Activated CD4-positive, CD25-positive, alpha-beta regulatory T cell (primary cell): ENCODE measurements at places on chromosomes 3 and 15.

GRCh38 chr3:148998715-148999423 lies 7.5 kb downstream of the GYG1 start:
- no peak for DNase-seq

DNA sequence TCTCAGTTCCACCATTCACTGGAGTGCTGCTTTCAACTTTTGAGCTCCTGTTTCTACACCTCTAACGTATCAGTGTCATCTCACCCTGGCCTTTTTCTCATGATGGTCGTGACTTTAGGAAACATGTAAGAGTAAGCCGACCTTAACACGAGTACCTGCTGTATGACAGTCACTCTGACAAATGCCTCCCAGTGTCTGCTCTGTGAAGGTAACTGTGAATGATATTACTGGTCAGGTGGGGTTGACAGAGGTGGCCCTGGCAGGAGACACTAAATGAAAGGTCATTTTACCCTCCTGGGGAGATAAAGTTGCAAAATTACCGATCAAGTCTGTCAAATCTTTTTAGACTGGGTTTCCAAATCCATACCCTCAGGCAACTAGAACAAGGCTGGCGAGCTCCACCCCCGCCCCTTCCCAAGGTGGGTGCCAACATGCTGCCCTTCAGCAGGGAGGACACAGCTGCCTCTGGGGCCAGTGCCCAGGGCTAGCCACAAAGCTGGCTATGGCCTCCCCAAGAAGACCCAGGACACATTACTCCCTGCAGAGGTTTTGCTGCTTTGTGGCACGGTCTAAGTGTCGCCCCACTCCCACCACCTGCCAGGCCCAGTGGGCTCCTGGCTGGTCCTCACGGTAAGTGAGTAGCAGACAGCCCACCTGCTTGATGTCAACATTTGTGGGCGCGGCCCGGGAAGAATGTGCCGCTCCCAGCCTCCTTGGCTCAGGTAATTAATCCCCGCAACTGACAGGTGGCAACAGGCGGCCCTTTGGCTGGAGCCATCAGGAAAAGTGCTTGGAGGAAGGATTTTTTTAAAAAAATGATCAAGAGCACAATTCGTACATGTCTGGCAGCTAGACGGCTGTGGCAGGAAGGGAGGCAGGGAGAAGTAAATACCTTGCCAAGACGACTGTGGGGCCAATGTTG lies 211.8 kb downstream of the TP63 start:
- no peak for DNase-seq

- DNase-seq = no peak
These were observed 48.9 kb downstream of the PTH1R start for GRCh38 chr3:46926447-46926846.

DNA sequence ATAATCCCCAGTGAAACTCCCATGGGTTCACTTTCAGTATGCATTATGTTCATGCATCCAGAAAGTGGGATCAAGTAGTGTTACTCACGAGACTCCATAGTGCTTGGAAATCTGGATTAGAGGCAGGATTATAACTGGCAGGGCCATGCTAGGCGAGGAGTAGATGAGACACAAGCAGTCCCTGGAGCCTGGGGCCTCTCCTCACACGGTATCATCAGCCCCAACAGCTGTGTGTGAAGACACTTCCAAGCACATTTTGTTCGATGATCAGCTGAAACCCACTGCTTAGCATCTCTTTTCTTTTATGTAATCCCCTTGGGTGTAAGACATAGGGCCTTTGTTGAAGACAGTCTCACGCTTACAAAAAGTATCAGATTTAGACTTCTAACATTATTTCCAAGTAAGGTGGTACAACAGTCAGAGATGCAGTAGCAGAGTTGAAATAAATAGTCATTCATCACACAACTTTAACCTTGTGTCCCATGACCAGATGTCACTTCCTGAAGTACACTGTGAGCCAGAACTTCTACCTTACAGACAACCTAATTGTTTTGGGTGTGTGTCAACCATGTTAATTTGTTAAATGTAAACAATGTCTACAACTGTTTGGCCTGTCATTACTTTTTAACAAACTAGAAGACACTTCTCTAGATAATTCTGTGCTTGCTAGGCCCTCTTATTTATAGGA lies 116.9 kb downstream of the GADL1 start:
- DNase-seq = no peak

DNA sequence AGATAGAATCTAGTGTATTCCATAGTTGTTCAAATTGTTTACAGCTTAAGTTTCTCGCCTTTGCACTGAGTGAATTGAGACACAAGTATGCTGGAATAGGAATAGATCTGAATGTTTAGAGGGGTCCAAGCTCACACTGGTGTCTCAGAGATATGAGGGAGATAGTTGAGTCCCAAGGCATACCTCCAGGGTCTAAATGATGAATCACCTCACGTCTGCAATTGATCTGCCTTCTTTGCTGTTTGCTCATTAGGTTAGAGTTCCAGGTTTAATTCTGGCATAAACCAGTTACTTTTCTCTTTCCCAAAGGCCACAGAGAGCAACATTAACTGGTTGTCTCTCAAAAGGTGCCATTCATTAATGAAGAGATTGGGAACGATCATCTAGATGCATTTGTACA lies 106.3 kb upstream of the MME start:
- no peak for DNase-seq

GRCh38 chr3:17091910-17092582 lies 207.3 kb downstream of the PLCL2 start:
- no peak for DNase-seq

DNA sequence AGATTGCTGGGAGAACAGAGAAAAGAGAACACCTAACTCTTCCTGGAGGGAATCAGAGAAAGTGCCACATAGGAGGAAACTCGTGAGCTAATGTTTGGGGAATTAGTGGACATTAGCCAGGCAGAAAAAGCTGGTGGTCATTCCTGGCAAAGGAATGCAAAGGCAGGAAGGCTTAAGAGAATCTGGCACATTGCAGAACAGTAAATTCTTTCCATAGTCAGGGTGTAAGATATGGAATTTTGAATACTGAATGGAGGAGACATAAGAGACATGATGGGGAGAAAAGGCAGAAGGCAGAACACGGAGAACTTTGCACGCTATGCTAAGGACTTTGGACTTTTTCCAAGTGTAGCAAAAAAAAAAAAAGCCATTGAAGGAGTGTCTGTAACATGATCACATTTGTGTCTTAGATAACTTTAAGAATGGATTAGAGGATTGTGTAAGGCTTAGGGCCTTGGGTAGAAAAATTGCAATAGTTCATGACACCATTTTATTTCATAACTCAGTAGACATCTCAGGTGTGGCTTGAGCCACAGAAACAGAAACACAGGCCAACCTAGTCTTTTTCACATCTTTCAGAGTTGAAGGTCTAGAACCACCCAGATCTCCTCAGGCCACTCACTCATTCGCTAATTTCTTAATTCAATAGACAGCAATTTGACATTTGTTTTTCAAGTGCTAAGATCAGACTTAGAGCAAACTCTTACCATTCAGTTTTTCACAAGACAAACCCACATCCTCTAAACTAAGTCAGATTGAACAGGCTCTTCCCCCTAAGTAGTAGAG lies 31.2 kb upstream of the CCDC80 start:
- DNase-seq = no peak

GRCh38 chr15:48962662-48963523 lies 826 bp downstream of the SHC4 start:
- DNase-seq = no peak

DNA sequence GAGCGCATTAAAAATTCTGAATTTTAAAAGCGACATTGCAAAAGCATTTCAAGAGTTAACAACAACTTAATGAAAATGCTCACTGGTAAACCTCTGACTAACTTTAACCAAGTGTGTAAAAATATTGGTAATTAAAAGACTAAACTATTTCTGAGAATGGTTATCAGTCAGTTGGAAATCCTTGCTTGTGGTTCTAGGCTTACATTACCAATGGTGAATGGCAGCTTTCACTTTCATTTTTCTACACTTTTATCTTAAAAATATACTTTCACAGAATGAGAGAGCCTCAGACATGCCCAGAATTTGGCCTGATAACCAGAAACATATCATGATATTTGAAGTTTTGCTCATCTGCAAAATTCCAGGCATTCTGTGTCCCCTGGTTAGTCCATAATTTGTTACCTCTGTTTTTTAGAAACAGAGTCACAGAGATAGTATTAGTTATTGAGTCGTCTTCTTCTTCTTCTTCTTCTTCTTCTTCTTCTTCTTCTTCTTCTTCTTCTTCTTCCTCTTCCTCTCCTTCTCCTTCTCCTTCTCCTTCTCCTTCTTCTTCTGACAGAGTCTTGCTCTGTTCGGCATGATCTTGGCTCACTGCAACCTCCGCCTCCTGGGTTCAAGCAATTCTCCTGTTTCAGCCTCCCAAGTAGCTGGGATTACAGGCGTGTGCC lies 5.5 kb upstream of the RNF111 start:
- DNase-seq = no peak

GRCh38 chr3:122916084-122916483 lies 111.5 kb downstream of the SEMA5B start:
- DNase-seq = no peak

DNA sequence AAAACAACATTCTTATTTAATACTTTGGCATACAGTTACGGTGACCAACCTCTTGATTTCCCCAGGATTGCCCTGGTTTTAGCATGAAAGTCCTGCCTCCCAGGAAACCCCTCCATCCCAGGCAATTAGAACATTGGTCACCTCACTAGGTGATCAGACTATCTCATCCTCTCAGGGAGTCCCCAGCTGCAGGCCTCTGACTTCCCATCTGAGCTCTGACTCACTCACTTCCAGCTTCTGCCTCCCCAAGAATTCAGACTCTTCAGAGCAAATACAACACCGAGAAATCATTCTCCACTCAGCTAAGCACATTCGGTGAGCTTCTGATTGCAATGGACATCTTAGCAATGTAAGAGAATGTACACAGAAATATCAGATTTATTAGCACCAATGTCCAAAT lies 92.4 kb upstream of the HES1 start:
- DNase-seq = no peak

DNA sequence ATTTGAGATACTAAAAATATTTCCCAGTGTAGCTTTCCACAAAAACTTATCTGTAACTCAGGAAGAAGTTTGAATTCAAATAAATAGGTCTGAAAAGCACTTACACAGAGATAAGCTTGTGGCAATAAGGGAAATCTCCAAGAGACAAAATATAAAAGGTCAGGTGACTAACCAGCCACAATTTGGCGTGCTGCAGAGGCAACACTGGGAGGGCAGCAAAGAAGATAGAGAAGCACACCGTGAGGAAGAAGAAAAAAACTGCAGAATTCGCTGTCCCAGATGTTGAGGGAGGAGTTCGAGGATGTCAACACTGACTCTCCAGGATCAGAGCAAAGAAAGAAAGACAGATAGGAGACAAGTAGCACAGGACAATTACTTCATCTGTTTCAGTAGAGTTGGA lies 204.4 kb downstream of the FMN1 start:
- no peak for DNase-seq

DNA sequence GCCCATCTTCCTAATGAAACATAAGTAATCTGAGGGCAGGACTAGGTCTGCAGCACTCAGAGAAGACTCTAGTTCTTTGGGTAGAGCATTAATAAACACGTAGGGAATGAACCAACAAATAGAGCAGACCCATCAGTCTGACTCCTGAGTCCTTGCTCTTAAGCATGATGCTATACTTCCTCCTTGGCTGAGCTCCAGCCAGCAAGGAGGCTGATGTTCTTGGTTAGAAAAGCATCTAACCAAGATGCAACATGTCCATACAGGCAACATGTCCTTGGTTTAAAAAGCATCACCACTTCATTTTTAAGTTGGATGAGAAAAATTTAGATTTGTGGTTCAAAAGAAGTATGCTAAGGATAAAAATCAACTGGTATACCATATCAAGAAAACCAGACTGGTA lies 8.5 kb upstream of the MYH15 start:
- DNase-seq = no peak

GRCh38 chr15:50353251-50353974 lies 1.6 kb downstream of the GABPB1 start:
- no peak for DNase-seq

DNA sequence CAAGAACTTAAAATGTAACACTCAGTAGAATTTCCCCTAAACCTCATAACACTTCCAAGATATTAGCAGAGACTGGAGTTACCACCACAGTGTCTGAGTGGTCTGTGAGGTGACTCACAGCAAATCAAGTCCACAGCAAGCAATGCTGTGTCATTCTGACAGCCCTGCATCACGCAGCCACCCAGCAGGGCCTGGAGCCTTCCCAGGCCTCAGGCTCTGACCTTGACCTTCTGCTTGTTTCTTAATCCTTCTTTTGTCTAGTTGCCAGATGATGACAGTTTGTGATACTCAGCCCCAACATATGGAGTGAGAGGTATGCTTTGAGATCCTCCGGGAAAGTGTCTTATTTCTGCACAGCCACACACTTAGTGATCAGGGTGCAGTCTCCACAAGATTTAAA lies 82.5 kb downstream of the TOP2B start:
- DNase-seq = no peak

DNA sequence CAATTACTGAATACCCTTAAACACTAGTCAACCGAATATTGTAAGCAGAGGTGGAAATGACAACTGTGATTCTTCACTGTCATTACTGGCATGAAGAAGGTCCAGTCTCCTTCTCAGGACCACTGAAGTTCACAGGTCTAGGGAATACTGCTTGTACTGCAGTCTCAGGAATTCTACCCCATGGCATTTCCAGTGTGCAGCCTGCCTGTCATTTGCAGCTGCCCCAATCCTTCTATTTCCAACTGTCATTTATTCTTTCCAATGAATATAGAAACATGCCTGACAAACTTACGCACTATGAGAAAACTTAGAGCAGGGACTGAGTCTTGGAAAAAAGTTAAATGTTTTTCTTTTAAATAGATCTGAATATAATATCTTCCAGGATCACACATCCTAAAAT lies 308.0 kb upstream of the THBS1 start:
- DNase-seq = no peak

- no peak for DNase-seq
These were observed 498.1 kb upstream of the TPRG1 start for GRCh38 chr3:188673646-188674186.

- no peak for DNase-seq
These were observed 23.3 kb downstream of the SPRED1 start for GRCh38 chr15:38275959-38276358.

GRCh38 chr3:50612970-50613846 lies 1.6 kb upstream of the CISH start:
- DNase-seq = no peak

GRCh38 chr15:94524565-94524964 lies 293.2 kb downstream of the MCTP2 start:
- no peak for DNase-seq

GRCh38 chr3:52794612-52795099 lies at the start of gene ITIH3:
ITIH3 (plus strand) TSS chr3:52794796; CDS start chr3:52794804, 8 bp downstream.
- DNase-seq = no peak

DNA sequence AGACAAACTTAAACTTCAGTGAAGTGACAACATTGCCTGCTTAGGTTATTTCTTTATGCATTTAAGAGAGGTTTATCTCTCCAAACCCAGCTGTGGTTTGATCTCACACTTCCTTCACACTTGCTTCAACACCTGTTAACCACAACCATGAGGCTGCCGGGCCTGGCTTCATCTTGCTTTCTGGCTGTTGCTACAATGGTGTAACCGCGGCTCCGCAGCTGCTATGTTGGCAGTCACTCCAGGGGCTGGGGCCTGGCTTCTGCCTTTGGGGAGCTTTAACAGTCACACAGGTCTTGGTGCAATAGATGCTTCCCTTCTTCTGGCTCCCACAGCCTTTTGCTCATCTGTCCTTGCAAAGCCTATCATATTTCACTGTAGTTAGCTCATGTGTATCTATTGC lies 72.9 kb upstream of the MNS1 start:
- no peak for DNase-seq
